OCI-M1 (cell line): ENCODE measurements at places on chromosomes 11 and 22.
A peak's percentile ranks its signal among the peaks of the same experiment; 100 is the strongest.

GRCh38 chr11:13339195-13340153 is 61.9 kb downstream of the BMAL1 start:
- DNase-seq: no peak

DNA sequence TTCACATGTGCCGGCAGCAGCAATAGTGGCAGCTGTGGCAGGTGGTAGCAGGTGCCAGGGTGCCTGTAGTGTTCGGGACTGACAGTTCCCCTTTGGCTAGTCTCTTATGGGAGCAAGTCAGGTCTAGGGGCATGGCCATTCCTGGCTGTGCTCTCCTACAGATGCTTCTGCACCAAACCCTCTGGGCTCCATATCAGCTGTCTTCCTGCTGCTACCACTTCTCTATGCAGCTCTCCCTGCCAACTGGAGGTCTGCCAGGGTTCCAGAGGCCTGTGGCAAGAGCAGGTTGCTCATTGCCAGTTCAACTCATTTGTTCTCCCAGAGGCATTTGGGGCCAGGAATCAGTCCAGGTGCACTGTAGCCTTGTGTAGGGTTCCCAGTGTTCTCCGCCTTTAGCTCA is 473.7 kb downstream of the JRKL start:
- no peak for DNase-seq

- no peak for DNase-seq
Measured at GRCh38 chr22:29604076-29604360, 585 bp downstream of the NF2 start.

- DNase-seq: no peak
Measured at GRCh38 chr22:37164505-37164887, 14.8 kb upstream of the IL2RB start.

DNA sequence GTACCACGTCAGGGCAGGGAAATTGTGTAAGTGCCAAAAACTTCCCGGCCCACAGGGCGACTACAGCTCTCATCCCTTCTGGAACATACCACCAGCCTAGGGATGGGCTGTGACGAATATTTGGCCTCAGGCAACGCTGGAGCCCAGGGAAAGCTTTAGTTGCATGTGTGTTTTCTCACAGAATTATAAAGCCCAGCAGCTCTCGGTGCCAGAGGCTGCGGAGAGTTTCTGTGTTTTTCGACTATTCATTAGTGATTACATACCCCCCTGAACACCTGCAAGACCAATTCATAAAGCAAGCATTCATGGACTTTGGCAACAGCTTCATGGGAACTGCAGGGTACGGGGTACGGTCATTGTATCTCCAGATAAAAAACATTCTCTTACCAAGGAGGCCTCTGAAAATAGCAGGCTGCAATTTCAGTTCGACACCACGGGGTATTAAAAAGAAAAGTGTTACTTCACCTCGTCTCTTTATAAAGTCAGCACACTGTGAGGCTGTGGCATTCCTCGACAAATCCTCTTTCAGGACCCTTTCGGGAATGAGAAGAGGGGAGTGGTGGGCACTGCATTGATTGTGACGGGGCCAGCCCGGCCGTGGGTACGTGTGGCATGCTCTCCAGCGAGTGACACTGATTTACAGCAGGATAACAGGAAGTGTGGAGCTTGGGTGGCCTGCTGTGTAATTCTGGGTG is 243.6 kb upstream of the SORL1-AS1 start:
- no peak for DNase-seq

- no peak for DNase-seq
Measured at GRCh38 chr11:16278979-16279378, 77.4 kb downstream of the SOX6 start.

DNA sequence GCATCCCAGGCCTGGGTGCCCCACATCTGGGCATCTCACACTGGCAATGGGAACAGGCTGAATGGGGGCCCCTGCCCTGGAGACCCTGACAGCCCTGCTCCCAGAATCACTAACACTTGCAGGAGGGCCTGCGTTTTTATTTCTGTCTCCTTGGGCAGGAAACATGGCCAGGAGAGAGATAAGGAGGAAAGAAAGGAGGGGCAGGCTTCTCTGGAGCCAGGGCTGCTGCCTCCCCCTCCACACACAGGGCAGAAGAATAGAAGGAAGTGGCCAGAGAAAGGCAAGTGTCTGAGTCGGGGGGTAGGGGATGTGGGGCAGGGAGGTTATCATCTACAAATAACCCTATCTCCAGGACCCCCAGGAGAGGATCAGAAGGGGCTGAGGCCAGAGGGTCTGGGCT is 25.5 kb upstream of the TSPAN18 start:
- peak; percentile 52 for DNase-seq

- no peak for DNase-seq
Measured at GRCh38 chr11:15468466-15468865, 353.7 kb downstream of the INSC start.

DNA sequence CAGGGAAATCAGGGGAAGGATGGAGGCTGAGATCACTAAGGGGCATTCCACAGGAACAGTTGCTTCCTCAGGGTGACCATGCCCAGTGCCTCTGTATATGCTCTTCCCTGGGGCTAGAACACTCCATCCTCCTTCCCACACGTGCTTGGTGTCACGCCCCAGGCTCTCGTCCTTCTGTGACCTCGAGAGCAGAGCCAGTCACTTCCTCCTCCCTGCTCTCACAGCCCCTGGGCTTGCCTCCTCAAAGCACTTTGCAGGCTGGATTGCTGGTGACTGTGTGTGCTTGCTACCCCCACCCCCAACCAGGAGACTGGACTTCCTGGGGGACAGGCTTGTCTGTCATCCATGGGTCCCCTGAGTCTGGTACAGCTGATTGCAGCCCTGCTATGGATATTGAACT is 56.5 kb upstream of the AMPD3 start:
- no peak for DNase-seq

DNA sequence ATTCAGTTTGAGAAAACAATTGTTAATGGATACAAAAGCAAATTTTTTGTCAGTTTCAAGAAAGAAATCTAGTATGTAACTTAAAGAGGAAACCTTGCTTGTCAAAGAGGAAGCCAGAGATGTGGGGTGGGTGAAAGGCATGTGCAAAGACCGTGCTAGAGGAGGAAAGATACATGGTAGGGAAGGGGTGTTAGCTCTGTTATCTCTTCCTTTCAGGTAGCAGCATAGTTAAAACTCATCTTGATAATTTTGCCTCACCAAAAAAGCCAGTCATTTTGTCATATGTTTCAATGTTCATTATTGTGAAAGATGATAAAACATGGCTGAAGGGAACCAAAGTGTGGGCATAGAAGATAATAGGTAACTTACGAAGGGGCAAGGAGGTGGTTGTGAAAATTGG is 2.6 kb upstream of the MS4A2 start:
- DNase-seq: peak; percentile 67

GRCh38 chr11:1165256-1166041 is 7.7 kb downstream of the MUC5AC start:
- no peak for DNase-seq

- DNase-seq: peak; percentile 52
Measured at GRCh38 chr11:125110506-125110905, 920 bp downstream of the TMEM218 start.

DNA sequence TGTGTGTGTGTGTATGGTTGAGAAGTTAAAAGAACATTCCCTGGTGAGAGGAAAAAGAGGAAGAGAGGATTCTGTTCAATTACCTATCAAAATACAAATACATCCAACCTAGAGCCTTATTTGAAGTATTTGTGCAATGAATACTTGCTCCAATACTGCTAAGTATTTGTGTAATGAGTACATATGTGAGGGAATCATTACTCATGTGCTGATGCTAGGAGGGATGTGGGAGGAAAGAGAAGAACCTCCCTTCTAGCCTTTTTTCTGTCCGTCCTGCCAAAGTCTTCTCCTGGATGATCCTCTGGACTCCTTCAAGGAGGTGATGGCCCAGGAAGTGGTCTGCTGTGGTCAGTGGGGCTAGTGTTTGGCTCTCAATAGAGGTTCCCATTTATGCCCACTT is 36.0 kb upstream of the ACCSL start:
- no peak for DNase-seq

DNA sequence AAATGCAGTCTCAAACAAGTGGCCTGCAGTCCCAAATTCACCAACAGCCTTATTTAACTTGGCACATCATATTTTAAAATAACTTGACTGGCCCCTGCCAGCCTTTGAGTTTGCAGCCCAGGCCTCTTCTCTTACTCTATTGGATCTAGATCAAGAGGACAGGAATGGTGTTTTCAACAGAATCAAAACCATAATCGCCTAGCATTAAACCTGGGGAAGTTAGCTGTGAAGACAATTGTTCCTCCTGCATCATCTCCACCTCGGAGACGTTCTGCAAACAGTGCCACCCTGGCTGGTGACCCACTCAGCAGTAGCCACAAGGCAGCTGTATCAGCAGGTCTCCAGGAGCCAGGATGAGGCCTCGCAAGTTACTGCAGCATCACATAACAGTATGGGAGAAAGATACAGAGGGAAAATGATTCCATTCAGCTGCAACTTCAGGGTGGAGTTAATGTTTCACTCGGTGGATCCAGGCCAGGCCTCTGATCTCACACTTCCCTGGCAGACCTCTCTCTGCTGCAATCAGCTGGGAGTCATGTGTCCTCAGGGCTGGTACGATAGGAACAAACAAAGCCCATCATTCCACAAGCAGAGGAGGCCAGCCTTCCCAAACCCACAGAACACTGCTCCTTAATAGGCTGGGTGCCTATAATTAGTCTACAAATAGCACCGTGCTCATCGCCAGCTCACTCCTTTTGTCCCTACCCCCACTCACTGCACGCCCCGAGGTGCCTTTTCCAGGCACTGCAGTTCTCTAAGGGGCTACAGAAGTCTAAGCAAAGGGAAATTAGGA is 18.6 kb upstream of the SCN2B start:
- no peak for DNase-seq

- peak; percentile 26 for DNase-seq
Measured at GRCh38 chr11:97685695-97686094, 1295.9 kb downstream of the JRKL start.

DNA sequence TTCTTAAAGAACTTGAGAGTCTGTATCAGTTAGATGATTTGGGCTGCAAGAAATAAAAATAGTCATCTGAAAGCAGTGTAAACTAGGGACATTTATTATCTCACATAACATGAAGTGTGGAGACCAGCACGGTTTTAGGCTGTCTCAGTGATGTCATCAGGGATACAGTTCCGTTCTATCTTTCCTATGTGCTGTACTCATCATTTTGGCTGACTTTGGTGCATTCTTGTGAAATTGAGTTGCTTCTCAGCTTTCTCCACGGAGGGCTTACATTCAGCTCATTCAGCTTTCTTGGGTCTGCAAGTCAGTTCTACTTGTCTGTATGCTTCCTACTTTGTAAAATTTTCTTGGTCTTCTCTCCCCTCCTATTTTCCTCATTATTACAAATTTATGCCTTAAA is 51.8 kb upstream of the LIN7C start:
- no peak for DNase-seq

DNA sequence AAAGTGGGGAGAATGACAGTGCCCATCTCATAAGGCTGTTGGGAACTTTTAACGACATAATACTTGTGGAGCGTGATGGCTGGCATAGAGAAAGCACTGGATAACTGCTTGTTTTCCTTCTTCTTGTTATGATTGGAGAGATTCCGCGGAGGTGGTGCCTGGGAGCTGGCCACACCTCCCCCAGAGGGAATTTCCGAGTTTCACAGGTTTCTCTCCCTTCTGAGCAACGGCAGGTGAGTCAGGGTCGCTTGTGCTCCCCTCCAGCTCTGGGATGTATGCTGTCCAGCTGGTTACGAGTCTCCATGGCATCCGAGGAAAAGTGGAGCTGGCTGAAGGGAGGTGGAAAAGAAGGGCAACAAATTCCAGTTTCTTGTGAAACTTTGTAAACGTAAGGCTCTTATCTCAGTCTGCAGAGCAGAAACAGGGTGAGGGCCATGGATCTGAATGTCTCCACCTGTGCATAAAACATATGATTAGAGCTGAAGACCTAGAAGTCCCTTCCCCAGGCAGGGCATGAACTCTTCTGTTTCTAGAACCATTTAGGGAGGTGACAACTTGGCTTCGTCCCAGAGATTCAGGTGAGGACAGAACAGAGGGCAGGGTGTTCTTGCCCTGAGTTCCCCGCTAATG is 10.0 kb upstream of the PLET1 start:
- peak; percentile 44 for DNase-seq

- DNase-seq: no peak
Measured at GRCh38 chr11:47189100-47189834, 3.0 kb upstream of the PACSIN3 start.

- DNase-seq: peak; percentile 55
Measured at GRCh38 chr11:95788921-95789505, 569 bp downstream of the FAM76B start.

DNA sequence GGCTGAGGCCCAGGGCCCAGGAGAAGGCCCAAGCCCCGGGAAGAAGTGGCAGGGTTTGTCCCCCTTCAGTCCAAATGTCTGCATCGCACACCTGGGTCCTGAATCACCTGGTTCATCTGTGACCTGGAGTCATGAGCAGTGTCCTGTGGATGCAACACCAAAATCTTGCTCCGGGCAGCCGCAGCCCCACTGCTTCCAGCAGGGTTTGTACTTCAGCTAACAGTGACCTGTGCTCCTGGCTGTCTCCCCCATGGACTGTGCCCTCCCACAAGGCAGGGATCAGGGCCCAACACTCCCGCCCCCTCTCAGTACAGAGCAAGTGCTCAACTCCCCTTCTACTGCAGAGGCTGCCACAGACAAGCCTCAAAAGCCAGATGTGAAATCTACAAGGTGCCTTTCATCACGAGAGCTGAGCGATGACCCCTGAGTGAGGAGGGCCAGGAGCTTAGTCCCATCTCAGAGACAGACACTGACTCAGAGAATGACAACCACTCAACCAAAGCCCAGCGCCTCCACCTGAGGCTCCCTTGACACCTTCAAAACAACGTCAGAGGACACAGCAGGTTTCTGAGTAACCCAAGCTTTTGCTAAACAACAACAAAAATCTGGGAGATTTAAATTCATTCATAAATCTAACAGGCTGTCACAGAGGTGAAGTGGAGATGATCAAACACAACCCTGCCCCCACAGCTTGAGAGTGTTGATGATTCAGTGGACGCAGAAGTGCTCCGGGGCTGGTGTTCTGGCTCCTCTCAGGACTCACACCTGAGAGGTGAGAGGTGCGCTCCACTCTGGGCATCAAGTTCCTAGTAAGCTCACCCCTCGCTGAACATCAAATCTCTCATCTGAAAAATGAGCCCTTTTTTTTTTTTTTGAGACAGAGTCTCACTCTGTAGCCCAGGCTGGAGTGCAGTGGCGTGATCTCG is 3.4 kb downstream of the KIAA0930 start:
- DNase-seq: no peak

GRCh38 chr22:45980268-45980570 is 3.3 kb upstream of the WNT7B start:
- no peak for DNase-seq

- peak; percentile 77 for DNase-seq
Measured at GRCh38 chr11:62574363-62575071, 826 bp upstream of the EEF1G start.

DNA sequence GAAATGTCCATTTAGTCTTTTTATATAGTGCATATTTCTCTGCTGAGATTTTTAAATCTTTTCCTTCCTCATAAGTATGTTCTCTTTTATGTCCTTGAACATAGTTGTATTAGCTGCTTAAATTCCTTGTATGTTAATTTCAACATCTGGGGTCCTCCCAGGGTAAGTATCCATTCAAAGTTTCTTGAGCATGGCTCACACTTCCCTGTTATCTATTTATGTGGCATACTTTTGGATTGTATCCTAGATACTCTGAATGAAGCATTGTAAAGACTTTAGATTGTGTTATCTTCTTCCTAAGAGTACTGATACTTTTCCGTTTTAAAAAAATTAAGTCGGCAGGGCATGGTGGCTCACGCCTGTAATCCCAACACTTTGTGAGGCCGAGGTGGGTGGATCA is 28.4 kb upstream of the PITPNB start:
- no peak for DNase-seq

- DNase-seq: peak; percentile 29
Measured at GRCh38 chr11:2248762-2249161, 21.6 kb downstream of the ASCL2 start.

GRCh38 chr22:49212002-49212401 is 615.7 kb downstream of the BRD1 start:
- DNase-seq: no peak
